ENCODE measurements at places on chromosomes 16 and 17.

- DNase-seq = no peak
Measured at GRCh38 chr16:29641561-29641960, 21.5 kb upstream of the SPN start.

GRCh38 chr17:6536053-6536452 is 20.3 kb downstream of the PITPNM3 start:
- no peak for DNase-seq

GRCh38 chr17:43753493-43754129 is 5.0 kb downstream of the SOST start:
- no peak for DNase-seq

DNA sequence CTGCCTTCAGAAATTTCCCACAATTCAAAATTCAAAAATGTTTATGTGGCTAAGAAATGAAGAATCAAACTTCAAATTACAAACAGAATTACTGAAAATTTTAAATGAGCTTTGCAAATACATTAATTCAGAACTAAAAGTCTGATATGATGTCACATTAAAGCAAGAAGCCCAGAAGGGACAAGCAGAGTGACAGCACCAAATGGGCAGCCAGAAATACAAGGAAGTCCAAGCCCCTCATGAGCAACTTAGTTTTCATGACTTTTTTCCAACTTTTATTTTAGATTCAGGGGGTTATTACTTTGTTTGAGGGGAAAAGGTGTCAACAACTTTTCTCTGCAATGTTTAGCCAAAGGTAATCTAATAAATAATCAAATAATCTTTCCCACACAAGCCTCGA is 21.5 kb downstream of the UBE2G1 start:
- no peak for DNase-seq

DNA sequence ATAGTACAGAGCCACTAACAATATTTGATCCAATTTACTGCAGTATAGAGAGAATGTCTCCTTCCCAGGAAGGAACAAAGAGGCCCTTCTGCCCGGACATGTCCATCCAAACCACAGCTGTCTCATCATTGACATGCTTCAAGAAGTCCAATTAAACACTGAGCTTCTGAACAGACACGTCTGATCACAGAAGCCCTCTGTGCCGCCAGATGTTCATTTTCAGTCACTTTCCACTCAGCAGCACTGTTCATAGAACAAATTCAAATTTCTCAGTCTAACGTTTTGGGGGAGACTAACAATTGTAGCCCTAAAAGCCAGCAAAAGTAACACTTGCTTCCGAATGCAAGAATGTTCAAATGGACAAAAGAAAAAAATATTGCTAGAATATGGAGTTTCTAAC is 15.3 kb downstream of the ZC3H7A start:
- no peak for DNase-seq

GRCh38 chr17:80976701-80977100 is 14.9 kb upstream of the CHMP6 start:
- no peak for DNase-seq

DNA sequence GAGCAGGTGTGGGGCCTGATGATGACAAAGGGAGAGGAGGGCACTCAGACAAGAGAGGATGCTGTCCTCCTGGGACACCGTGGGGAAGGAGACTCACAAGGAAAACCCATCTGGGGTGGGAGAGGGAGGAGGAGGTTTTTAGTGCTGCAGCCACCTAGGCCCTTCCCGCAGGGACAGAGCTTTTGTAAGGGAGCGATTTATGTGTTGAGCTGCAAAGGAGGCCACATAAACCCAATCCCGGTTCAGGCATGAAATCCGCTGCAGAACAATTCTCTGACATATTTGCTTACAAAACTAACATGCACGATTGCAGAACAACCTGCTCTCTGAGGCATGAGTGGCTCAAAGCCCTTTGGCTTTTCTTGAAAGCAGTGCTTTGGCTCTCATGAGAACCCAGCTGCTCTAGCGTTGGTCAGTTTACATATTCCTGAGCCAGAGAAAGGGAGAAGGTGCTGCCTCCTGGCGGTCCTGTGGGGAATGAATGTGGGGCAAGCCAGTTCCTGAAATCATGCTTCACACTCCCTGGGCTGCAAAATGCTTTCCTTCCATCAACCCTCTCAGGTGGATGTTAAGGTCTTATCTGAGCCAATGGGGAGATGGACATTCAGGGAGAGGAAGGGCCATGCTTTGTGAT is 122.4 kb upstream of the NLRP1 start:
- DNase-seq = peak; percentile 26

DNA sequence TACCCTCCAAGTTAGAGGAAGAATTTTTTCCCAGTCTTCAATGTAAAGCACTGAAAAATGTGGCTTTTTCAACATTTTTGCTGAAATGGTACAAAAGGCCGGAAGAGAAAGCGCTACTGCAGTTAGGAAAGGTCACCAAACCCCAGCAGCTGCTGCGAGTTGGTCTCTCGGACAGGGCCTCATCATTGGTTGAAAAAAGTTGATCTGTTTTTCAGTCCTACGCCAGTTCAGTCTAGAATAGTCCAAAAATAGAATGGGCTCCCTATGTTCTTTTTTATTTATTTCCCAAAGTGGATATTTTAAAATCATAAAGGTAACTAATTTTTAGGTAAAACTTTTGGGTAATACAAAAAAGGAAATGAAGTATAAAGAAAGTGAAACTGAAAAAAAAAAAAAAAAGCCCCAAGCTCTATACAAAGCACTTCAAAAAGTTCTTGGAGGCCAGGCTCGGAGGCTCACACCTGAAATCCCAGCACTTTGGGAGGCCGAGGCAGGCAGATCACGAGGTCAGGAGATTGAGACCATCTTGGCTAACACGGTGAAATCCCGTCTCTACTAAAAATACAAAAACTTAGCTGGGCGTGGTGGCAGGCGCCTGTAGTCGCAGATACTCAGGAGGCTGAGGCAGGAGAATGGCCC is 17.4 kb downstream of the ADAP2 start:
- no peak for DNase-seq

DNA sequence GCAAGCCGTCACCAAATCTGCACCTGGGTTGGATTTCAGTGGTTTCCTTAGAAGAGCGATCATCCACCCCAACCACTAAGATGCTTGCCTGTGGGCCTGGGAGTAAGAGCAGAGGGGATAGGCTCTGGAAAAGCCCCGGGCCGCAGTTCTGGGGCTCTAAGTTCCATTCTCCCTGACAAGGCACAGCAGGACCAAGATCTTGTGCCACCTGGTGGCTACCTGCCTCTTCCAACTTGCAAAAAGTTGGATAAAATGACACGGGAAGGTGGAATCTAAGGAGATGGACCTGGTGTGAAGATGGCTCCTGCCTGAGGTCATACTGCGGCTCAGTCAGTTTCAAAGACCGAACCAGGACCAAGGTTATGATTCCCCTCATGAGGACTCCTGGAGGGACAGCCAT is 42.3 kb downstream of the ABCC12 start:
- no peak for DNase-seq

GRCh38 chr17:58691701-58692238 is at the start of gene TEX14:
TSS of gene TEX14 (minus strand) at chr17:58692045. CDS start at chr17:58652001, 40,044 bp downstream.
- no peak for DNase-seq

- DNase-seq = no peak
Measured at GRCh38 chr17:13590441-13590840, 11.3 kb downstream of the HS3ST3A1 start.
